ENCODE measurements at places on chromosomes 6 and 20.

GRCh38 chr6:48628316-48628715, 517.3 kb upstream of the PTCHD4 start:
- H3K27me3 ChIP-seq, result no peaks in the 10 kb centered on the region
- no peaks in the 10 kb centered on the region for H3K4me1 ChIP-seq
- H3K36me3 ChIP-seq, result no peaks in the 10 kb centered on the region
- H3K4me3 ChIP-seq, result no peak overlapping the region
- no peak for DNase-seq

- no peak overlapping the region for H3K4me3 ChIP-seq
- no peaks in the 10 kb centered on the region for H3K4me1 ChIP-seq
- H3K27me3 ChIP-seq, result no peaks in the 10 kb centered on the region
- no peak for DNase-seq
- no peak overlapping the region for H3K27ac ChIP-seq
- H3K36me3 ChIP-seq, result no peaks in the 10 kb centered on the region
Measured at GRCh38 chr20:4674672-4675071, 47.0 kb upstream of the PRND start.

GRCh38 chr20:11128721-11129120, 454.9 kb upstream of the JAG1 start:
- no peak for DNase-seq
- no peaks in the 10 kb centered on the region for H3K27me3 ChIP-seq
- no peaks in the 10 kb centered on the region for H3K36me3 ChIP-seq
- no peak overlapping the region for H3K27ac ChIP-seq

DNA sequence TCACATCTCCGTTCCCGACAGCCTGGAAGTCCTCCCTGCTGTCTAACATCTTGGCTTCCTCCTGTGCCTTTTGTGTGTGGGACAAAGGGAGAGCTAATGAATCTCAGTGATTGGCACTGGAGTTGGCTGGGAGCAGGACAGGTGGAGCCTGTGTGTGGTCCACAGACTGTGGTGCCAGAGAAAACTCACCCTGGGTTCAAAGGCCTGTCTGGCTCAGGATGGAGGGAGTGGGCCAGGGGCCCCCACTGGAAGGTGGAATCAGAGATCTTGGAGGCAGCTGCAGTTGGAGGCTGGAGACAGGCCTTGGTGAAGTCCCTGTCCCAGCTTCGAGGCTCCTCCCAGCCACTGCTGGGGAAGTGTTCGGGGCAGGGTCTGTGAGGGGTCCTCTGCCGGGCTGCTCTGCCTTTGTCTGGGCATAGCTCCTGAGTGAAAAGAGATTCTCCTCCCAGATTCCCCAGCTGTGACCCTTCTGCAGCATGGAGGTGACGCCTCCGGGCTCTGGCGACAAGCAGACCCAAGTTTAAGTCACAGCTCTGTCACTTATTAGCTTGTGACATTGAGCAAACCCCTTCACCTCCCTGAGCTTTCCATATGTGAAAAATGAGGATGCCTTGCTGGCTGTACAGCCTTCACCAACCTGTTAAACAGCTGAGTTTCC, 13.9 kb upstream of the ITPR3 start:
- no peak overlapping the region for H3K4me3 ChIP-seq
- H3K27me3 ChIP-seq, result no peaks in the 10 kb centered on the region
- DNase-seq, result no peak
- no peaks in the 10 kb centered on the region for H3K36me3 ChIP-seq

GRCh38 chr6:72933233-72933632, 292.1 kb downstream of the KHDC1L start:
- no peak overlapping the region for H3K27ac ChIP-seq
- no peaks in the 10 kb centered on the region for H3K4me1 ChIP-seq
- no peak for DNase-seq
- H3K27me3 ChIP-seq, result no peaks in the 10 kb centered on the region
- H3K36me3 ChIP-seq, result no peaks in the 10 kb centered on the region

- H3K4me1 ChIP-seq, result no peaks in the 10 kb centered on the region
- H3K36me3 ChIP-seq, result no peaks in the 10 kb centered on the region
- no peak overlapping the region for H3K27ac ChIP-seq
Measured at GRCh38 chr20:11443382-11444119, 474.1 kb upstream of the BTBD3 start.

GRCh38 chr6:21502682-21503081, 90.9 kb upstream of the SOX4 start:
- no peaks in the 10 kb centered on the region for H3K36me3 ChIP-seq
- H3K27ac ChIP-seq, result no peak overlapping the region
- H3K4me1 ChIP-seq, result no peaks in the 10 kb centered on the region
- no peak for DNase-seq
- H3K4me3 ChIP-seq, result no peak overlapping the region
- no peaks in the 10 kb centered on the region for H3K27me3 ChIP-seq

DNA sequence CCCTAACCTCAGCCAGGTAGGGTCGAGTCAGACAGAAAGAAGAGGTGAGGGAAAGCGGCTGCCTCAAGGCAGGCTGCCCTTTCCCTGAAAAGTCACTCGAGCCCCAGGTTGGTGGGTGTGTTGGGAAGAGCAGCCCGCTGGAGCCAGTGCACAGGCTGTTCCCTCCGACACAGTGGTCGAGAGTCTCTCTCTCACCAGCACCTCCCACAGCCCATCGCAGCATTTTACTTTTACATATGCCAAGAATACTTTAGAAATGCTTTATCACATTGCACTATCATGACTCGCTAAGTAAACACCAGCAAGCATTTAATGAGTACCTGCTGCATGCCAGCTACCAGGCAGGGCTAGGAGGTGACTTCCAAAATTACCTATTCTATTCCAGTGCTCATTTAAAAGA, 1.7 kb downstream of the PRPH2 start:
- DNase-seq, result no peak
- peaks cover 2% of the 10 kb centered on the region for H3K4me1 ChIP-seq
- H3K4me3 ChIP-seq, result no peak overlapping the region
- no peak overlapping the region for H3K27ac ChIP-seq
- H3K27me3 ChIP-seq, result no peaks in the 10 kb centered on the region

DNA sequence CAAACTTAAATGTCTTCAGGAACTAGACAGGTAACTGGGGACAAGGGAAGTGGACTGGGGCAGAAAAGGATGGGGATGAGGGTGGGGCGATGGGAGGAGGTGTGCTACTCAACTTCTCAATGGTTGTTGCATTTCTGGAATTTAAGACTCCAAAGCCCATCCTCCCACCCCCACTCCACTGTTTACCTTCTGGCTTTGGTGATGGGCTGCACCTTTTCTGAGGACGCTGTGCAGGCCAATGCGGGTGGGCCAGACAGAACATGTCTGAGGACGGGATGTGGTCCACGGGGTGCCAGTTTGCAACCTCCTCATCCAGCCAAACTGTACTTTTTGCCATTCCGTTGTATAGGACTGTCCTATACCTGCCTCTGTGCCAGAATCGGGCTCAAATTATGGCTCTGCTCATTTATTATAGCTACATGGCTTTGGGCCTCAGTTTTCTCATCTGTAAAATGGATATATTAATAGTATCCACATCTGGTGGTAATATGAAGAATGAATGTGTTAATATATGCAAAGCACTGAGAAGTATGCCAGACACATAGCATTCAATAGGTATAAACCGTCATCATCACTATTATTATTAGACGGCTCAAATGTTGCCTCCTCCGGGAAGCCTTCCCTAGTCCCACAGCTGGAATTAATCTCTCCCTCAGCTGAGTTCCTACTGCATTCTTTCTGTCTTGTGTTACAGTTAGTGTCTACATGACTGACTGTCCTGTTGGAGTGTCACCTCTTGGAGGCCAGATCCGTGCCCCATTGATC, 31.0 kb upstream of the VEGFA start:
- no peaks in the 10 kb centered on the region for H3K27me3 ChIP-seq
- no peak for DNase-seq
- H3K36me3 ChIP-seq, result no peaks in the 10 kb centered on the region
- no peak overlapping the region for H3K4me3 ChIP-seq
- H3K27ac ChIP-seq, result no peak overlapping the region

DNA sequence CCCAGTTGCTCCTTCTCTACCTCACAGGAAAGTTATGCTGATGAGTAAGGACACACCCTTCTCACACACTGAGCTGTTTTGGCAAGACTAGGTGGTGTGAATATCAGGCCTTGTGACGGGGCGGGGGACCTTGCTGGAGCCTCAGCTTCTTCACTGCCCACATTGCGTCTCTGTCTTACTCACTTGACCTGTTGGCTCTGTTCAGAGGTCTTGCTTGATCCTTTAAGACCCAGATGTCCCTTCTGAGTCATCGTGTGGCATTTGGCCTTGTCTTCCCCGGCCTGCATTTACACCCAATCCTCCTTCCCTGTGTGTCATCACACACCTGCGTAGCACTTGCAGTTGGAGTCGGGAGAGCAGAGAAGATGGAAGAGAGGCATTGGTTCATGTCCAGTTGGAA, 8.3 kb upstream of the PRND start:
- H3K4me3 ChIP-seq, result no peak overlapping the region
- peaks cover 3% of the 10 kb centered on the region for H3K4me1 ChIP-seq
- H3K27me3 ChIP-seq, result no peaks in the 10 kb centered on the region
- H3K36me3 ChIP-seq, result no peaks in the 10 kb centered on the region

DNA sequence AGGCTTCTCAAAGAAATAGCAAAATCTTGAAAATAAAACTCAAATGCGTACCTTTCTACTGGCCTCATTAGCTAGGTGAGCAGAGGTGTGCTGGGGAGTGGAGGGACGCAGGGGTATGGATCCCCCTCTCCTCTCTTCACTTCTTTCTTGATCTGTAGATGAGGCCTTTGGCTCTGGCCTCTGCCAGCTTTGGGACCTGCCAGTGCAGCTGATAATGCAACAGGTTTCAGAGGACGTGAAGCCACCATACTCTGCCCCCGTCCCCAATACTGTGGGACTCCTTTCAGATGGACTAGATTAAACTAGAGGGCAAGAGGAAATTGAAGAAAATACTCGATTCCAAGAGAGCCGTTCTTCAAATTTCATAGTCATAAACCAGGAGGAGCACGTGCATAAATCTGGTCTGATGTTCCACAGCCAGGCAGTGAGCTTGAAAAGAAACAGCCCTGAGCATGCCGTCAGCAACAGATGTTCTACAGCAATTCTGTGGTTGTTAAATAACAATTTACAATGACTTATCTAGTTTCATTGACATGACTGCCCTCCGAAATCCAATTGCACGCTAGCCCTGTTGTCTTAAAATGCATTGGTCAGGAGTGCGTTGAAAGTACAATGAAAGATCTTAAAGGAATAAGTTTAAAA, 245.3 kb upstream of the FOXQ1 start:
- DNase-seq, result no peak
- no peak overlapping the region for H3K4me3 ChIP-seq
- H3K27me3 ChIP-seq, result peaks cover 6% of the 10 kb centered on the region

GRCh38 chr6:21987501-21987957, 309.3 kb downstream of the PRL start:
- no peak overlapping the region for H3K27ac ChIP-seq
- H3K4me3 ChIP-seq, result no peak overlapping the region
- peaks cover 3% of the 10 kb centered on the region for H3K4me1 ChIP-seq
- peak; percentile 49 for DNase-seq
- H3K36me3 ChIP-seq, result no peaks in the 10 kb centered on the region
- H3K27me3 ChIP-seq, result no peaks in the 10 kb centered on the region

DNA sequence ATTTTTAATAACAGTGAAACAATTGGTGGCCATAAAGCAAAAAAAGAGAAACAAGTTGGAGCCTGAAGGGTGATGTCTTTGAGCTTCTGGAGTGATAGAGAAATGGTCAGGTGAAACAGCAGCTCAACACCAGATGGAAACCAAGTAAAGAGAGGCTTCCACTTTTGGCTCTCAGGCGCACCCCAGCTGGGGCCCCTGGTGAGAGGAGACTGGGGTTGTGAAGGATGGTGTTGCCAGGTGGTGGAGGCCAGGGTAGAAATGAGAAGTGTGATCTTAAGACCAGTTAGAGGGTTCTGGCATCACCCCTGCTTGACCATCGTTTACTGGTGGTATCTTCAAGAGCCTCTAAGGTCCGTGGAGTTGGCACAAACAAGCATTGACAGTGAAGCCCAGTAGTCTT, 126.0 kb upstream of the AKIRIN2 start:
- no peaks in the 10 kb centered on the region for H3K36me3 ChIP-seq
- H3K27ac ChIP-seq, result no peak overlapping the region
- H3K4me3 ChIP-seq, result no peak overlapping the region
- DNase-seq, result no peak
- H3K4me1 ChIP-seq, result peaks cover 11% of the 10 kb centered on the region

GRCh38 chr20:50563133-50563944, 53.2 kb downstream of the PTPN1 start:
- H3K36me3 ChIP-seq, result peaks cover 66% of the 10 kb centered on the region
- no peaks in the 10 kb centered on the region for H3K27me3 ChIP-seq
- no peak for DNase-seq
- no peak overlapping the region for H3K4me3 ChIP-seq

DNA sequence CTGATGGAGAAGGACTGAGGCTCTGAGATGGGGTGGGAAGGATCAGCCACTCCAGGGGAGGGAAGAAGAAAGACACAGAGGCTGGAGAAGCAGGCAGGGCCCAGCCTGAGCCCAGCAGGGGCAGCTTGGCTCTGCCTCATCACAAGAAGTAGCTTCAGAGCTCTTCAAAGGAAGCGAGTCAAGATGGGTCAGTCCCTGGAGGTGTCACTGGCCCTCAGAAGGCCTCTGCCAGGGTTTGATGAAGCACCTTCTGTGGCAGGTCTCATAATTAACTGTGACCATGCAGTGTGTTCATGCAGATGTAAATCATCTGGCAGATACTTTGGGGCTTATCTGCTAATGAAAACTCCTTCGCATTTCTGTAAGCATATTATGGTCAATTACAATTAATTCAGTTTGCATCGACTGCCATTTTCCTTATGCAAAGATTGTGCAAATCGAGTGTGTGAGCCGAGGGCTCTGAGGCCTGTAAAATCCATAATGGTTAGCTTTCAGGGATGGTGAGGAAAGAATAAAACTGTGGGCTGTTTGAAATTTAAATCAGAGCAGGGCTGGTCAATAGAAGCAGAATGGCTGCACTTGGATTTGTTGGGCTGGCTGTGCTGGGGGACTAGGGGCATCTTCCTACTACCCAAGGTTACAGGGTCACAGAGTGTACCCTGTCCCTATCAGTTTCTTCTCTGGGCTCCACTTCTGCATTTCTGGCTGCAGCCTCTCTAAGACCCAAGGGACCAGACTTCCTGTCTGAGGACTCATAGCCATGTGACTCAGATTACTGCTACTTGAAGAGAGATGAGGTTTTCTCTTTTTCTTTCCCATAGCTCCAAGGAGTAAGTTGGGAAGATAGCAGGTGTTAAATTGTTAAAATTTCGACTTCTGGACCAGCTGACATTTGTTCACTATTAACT, 376.6 kb downstream of the DHX35 start:
- H3K4me3 ChIP-seq, result no peak overlapping the region
- H3K4me1 ChIP-seq, result no peaks in the 10 kb centered on the region
- H3K27me3 ChIP-seq, result no peaks in the 10 kb centered on the region
- H3K36me3 ChIP-seq, result no peaks in the 10 kb centered on the region

DNA sequence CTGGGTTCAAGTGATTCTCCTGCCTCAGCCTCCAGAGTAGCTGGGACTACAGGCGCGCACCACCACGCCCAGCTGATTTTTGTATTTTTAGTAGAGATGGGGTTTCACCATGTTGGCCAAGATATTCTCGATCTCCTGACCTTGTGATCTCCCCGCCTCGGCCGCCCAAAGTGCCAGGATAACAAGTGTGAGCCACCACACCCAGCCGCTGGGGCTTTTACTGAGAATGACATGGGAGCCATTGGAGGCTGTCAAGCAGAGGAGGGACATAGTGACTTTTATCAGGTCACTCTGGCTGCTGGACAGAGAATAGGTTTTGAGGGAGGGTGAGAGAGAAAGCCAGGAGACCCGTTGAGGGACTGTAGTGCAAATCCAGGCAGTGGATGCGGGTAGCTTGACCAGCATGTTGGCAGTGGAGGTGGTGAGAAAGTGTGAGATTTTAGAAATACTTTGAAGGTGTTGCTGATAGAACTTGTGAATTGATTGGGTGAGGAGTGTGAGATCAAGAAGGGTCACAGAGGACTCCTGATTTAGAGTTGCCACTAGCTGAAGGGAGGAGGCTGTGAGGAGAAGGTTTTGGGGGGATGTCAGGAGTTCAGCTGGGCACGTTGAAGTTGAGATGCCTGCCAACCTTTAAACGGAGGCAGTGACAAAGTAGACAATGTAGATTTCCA, 14.7 kb downstream of the ZNF341 start:
- no peak overlapping the region for H3K4me3 ChIP-seq
- no peaks in the 10 kb centered on the region for H3K27me3 ChIP-seq
- H3K4me1 ChIP-seq, result no peaks in the 10 kb centered on the region
